Large intestine (tissue), 12 donors: ENCODE measurements at places on chromosomes 3 and 15.

DNA sequence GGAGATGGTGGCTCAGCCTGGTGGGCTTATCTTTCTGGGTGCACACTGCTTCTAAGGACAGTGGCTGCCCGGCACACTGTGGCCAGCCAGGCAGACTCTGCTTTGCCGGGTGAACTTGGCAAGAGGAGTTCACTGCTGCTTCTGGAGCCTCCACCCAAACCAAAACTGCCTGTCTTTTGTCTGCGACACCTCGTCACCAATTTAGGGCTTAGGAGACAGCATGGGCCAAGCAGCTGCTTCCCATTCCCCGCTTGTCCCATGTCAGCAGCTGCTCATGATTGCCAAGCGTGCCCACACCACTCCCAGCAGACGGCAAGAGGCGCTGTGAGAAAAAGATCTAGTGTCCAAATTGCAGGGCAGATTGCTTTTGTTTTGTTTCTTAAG lies 57.3 kb downstream of the LSM3 start:
- no peak for DNase-seq

DNA sequence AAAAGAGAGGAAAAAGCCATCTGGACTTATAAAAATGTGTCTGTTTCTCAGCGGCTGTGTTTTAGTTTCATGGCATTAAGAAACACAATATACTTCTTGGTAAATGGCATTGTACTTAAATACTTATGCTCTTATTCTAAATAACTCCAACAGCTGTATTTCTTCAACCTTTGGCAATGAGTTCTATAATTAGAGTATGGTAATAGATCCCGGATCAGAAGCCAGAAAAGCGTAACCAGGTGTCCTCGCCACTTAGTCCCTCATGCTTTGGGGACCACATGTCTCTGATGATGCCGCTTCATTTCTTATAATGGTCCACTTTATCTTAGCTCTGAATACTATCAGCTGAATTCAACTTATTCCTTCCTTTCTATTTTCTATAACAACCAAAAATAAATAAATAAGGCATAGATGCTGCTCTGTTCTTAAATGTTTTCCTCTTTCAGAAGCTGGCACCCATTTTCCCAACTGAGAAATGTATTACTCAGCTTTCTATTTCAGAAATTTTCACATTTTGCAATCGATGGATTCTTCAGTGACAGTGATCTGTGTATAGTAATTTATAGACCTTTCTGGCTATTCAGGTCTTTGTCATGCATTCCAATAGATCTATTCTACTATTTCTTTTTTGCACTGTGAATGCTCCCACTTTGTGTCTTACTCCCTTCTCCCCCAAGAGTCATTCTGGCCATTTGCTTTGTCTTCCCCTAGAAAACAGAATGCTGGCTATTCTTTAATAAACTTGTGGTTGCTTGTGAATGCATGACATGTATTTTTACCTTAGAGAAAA lies 87.6 kb upstream of the KBTBD8 start:
- no peak for DNase-seq

DNA sequence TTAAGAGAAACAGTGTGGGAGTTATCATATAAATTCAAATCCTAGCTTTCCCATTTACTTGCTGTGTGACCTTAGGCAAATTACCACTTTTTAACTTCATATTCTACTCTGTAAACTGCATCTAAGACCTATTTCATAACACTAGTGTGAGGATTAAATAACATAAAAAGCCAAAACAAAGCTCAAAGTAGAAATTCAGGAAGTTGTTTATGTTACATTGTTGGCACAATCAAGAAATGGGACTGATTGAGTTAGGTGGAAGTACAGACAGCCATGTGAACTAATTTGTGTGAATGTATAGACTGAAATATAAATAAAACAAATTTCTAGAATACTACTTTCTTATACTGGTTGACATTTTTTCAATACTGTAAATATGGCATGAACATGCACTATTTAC lies 131.7 kb downstream of the STAG1 start:
- DNase-seq: no peak

DNA sequence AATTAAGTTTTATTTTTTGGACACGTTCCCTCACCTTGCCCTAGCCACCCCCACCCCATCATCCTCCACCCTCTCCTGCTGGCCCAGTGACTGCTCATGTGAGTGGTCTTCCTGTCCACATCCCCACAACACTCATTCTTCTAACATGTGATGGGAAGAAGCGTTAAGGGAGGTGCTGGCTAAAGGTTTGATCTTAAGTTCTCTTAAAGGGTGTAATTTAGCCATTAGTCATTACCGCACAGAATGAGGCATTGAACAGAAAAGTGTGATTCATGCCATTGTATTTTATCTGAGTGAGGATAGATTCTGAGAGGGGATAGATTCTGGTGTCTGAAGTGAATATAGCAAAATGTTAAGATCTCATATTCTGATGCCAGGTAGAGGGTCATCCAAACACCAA lies 272.9 kb upstream of the TPM1 start:
- no peak for DNase-seq

GRCh38 chr3:127753898-127754410 lies 68.4 kb downstream of the MGLL start:
- DNase-seq: no peak

GRCh38 chr3:188700501-188700900 lies 471.3 kb upstream of the TPRG1 start:
- DNase-seq: no peak

GRCh38 chr15:65839354-65839901 lies 29.9 kb upstream of the RAB11A start:
- DNase-seq: no peak

DNA sequence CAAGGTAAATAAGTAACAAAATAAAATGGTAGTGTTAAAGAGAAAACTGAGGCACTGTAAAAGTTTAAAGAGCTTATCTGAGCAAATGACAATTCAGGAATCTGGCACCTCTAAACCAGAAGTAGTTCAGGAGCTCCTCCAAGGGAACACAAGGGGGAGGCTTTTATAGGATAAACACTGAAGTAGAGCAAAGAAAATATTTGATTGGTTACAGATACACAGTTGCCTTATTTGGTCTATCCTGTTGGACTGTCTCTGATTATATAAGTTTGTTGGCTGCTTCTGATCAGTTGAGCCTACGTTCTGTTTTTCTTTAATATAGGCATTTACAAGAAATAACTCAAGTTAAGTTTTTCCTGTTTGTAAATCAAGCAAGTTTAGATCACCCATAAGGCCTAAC lies 146.9 kb downstream of the ERC2 start:
- DNase-seq: no peak

DNA sequence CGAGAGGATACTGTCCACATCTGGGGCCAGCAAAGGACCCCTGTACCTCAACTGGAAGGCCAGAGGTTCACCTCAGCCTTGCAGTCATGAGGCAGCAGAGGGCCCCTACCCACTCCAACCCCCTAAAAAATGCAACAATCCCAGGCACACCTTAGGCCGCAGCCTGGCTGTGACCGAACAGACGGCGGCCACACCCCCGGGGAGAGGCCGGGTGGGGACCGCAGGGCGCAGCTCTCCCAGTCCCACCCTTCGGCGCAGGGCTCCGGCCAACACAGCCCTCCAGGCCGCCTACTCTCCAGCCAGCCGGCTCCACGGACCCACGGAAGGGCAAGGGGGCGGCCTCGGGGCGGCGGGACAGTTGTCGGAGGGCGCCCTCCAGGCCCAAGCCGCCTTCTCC lies 457 bp upstream of the DNAJA4 start:
- DNase-seq: no peak

DNA sequence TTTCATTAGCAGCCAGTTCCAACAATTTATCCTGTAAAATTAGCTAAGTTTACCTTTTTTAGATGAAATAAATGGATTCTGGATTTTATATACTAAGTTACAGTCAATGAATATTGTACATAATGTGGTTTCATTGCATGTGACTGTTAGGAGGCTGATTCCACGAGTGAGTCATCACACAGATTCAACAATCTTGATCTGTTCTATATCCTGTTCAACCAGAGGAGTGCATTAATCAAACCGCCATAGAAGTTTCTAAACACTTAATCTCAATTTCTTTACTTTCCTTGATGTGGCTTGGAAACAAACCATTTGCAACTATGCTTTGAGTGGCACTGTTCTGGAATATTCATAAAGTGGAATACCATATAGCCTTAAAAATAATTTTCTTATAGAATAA lies 15.3 kb downstream of the DNAJC13 start:
- no peak for DNase-seq

- no peak for DNase-seq
Measured at GRCh38 chr3:153746211-153746610, 375.0 kb upstream of the ARHGEF26 start.
